ENCODE measurements at places on chromosomes 7 and 10.

GRCh38 chr10:1754506-1755153, 17.3 kb upstream of the ADARB2 start:
- DNase-seq: no peak

DNA sequence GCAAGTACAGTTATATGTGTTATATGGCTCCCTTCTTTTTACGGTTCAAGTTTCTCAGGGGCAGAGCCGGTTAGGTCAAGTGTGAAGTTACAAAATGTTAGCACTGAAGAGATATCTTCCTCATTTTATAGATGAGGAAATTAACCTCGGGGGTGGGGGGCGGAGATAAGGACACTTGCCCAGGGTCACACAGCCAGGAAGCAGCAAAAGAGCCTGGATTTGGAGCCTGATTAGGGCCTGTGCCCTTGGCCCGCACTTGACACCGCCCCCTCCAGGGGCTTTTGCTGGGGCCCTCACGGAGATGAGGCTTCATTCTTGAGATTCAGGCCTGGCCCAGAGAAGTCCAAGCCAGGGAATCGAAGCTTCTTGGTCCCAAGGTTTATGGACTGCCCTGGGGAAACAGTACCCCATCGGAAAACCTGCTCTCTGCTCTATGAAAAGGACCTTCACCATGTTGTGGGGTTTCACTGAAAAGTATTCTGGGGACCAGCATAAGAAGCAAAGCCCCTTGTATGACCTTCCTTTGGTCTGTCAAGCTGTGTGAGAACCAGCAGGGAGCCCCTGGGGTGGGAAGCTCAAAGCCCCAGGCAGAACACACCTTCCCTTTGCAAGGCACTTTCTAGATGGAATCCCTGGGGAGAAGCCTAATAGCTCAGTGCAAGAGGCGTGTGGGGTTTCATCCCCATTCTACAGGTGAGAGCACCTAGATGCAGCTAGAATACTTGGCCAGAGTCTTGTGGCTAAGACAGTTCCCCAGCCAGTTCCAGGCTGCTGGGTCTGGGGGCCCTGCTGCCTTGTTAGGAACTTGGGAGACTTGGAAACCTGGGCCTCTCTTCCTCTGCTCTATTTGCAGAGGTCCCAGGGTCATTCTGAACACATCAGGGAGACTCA, 21.9 kb downstream of the UNC5B start:
- DNase-seq: peak; percentile 52

- DNase-seq: no peak
Measured at GRCh38 chr7:75950111-75950681, 35.2 kb downstream of the POR start.

DNA sequence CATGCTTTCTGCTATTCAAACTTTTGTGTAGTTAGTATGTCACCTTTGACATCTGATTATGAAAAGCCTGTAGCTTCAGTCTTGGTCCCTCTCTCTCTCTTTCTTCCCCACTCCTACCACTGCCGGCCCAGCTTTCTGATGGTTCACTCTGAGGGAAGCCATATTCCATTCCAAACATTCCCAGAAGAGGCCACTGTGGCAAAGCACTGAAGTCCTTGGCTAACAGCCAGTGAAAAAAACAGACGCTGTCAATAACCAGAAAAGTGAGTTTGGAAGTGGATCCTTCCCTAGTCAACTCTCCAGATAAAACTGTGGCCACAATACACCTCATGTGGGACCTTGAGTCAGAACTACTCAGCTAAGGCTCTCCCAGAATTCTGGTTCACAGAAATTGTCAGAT, 950.7 kb upstream of the PHF14 start:
- DNase-seq: peak; percentile 70

Measured in BE2C (cell line).